ENCODE measurements at places on chromosomes 12 and 14.

GRCh38 chr12:59734371-59734770 lies 138.5 kb downstream of the SLC16A7 start:
- DNase-seq: no peak

GRCh38 chr12:20212658-20213555 lies 155.4 kb upstream of the PDE3A start:
- DNase-seq: no peak

- DNase-seq: no peak
These were observed 118.3 kb downstream of the MED13L start for GRCh38 chr12:116159175-116159574.

- DNase-seq: no peak
These were observed 439.3 kb upstream of the PRICKLE1 start for GRCh38 chr12:43028826-43029225.

DNA sequence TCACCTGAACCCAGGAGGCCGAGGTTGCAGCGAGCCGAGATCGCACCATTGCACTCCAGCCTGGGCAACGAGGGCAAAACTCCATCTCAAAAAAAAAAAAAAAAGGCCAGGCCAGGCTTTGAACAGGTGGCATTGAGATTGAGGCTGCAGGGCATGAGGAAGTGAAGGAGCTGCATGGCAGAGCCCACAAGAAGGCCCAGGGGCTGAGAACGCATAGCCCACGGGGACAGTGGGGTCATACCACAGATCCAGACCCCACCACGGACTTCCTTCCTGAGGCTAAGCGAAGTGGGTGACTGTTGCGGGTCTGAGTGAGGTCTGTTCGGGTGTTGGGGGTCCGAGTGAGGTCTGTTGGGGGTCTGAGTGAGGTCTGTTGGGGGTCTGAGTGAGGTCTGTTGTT lies 7.8 kb downstream of the JAG2 start:
- DNase-seq: no peak

DNA sequence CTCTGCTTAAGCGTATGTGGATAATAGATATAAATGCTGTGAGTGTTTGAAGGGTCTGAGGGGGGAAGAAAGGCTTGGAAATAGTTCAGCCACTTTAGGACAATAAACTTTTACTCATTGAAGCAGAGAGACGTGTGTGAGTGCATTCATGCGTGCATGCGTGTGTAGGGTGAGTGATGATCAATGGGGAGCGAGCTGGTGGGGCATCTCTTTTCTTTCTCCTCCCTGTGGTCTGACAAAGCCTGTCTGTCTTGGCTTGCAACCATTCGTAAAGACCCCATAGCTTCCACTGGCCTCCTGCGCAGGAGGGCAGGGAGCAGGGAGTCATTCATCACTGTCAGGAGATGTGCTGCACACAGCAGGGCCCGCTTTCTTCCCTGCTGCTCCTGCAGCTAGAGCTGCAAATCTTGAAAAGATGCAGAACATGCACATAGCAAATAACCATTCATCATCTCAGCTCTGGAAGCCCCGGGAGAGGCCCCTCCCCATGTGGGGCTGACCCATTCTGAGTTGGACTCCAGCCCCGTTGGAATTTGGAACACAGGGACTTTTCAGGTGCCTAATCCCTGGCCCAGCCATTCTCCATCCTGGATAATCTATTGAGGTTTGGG lies 223.2 kb downstream of the PPM1H start:
- DNase-seq: no peak

DNA sequence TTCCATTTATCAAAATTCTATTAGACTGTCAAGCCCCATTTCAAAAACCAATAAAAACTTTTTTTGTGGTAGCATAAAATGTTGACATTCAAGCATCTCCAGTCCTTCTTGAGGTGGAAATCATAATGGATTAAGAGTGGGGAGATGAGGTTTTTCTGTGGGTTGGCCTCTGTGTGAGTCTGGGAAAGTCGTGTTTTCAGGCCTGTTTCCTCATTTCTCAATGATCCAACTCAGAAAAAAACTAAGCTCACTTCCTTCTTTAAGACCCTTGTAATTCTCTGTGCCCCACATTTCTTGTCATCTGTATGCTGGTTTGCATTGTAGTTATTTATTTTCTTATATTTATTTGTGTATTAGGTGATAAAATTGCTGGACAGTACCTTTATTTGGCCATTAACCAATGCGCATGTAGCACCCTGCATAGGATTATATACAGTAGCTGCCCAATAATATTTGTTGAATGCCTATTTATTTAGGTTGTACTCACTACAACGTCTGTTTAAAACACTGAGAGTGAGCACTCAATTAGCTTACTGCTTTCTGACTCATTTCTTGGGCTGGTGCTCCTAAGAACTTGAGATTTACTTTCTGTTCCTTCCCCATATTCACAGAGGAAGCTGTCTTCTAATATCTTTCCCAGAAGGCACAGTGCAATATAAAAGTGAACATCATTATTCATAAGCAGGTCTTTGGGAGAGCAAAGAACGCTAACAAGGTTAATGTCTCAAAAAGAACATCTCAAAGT lies 121.9 kb downstream of the DNAI7 start:
- no peak for DNase-seq

DNA sequence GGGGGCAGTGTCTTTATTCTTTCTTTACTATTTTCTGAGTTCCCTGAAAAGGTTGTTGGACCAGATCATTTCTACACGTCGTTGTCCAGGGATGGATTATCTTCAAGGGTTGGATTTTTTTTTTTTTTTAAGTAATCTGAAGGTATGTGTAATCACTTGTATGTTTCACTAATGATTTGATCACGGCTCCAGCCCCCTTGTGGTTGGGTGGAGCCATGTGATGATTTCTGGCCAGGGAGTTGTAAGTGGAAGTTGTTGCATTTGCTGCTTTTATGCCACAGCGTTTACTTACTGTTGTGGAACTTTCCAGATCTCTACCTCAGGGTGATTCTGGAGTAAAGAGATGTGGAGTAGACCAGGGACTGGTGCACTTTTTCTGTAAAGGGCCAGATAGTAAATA lies 390.3 kb downstream of the AACS start:
- DNase-seq: no peak

GRCh38 chr14:40525314-40525713 lies 1081.4 kb upstream of the LRFN5 start:
- no peak for DNase-seq

GRCh38 chr14:56092763-56093162 lies 25.4 kb upstream of the PELI2 start:
- no peak for DNase-seq

GRCh38 chr12:51972849-51973273 lies 21.4 kb downstream of the ACVR1B start:
- DNase-seq: no peak

GRCh38 chr12:76890151-76891143 lies 11.6 kb upstream of the CSRP2 start:
- DNase-seq: no peak

GRCh38 chr14:23365732-23366425 lies 907 bp upstream of the EFS start:
- no peak for DNase-seq

DNA sequence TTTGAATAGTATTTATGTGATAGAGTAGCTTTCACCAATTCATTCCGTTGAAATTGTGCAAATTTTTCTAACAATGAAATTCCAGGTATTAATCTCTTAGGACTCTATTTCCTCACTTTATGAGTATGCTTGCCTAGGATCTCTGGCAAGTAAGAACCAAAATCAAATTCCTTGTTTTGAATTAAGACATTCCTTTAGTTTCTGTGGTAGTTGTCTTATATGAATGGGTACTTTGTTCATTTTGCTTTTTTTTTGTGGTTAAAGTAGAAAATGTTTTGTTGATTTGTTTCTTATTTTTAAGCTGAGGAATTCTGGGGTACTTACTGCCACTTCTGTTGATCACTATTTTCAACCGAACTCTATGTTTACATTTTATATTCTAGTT lies 59.8 kb downstream of the KITLG start:
- DNase-seq: no peak

DNA sequence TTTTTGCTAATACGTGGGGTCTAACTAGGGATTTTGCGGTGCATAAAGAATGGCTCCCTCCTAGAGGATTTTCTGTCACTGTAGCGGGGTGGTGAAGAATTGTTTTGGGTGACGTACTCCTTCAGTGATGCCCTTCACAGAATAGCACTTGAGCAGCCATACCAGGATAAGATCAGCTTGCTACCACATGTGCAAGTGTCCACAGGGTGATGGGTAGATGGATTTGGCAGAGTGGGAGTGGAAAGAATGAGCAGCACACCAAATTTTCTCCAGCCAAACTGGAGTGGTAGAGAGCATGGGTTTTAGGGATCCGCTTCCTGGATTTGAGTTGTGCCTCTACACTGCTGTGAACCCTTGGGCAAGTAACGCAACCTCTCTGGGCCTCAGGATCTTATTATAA lies 2.3 kb downstream of the TCP11L2 start:
- DNase-seq: no peak

- no peak for DNase-seq
These were observed 62.6 kb downstream of the DCAF5 start for GRCh38 chr14:69090187-69090789.

GRCh38 chr12:124778411-124778810 lies 85.3 kb downstream of the SCARB1 start:
- peak; percentile 57 for DNase-seq

- DNase-seq: no peak
These were observed 128.8 kb downstream of the CCDC60 start for GRCh38 chr12:119463211-119463926.

DNA sequence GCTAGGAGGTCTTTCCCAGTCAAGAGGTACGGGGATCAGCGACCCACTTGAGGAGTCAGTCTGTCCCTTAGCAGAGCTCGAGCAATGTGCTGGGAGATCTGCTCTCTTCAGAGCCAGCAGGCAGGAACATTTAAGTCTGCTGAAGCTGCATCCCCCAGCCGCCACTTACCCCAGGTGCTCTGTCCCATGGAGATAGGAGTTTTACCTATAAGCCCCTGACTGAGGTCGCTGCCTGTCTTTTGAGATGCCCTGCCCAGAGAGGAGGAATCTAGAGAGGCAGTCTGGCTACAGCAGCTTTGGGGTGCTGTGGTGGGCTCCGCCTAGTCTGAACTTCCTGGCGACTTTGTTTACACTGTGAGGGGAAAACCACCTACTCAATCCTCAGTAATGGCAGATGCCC lies 874.9 kb upstream of the FLRT2 start:
- DNase-seq: no peak

DNA sequence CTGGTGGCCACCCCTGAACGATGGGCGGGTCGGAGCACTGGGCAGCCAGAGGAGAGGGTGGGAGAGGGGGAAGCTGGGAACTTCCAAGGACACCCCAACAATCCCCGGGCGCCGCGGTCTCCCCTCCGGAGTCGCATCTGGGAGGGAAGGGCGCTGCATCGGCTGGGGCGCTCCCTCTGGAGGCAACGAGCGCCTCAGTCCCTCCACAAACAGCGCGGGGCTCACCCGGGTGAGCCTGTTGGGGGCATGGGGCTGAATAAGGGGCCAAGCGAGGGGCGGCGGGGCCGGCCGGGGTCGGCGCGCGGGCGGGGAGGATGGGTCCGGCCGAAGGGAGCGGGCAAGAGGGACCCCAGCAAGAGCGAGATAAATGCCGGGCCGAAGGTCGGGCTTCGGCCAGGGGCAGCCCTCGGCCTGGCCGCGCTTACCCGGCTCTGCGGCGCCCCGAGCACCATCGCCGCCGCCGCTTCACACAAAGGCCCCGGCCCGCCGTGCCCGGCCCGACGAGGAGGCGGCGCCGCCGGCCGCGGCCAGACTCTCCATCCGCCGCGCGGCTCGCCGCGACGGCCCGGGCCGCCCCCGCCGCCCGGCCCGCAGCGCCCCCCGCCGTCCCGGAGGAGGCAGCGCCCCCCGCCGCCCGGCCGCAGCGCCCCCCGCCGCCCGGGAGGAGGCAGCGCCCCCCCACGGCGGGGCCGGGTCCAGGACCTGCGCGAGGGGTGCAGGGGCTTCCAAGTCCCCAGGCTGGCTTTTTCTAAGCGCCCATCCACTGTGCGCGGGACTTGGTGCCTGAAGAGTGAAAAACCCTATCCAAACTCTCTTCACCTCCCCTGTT lies at the start of gene ZBTB39:
Gene ZBTB39, minus strand, starts transcription at position 567 of the 829 bp plus-strand sequence. CDS start 1,629 bp downstream, outside the sequence.
- peak; percentile 92 for DNase-seq

GRCh38 chr12:64452559-64453329 lies 824 bp downstream of the TBK1 start:
- DNase-seq: no peak

DNA sequence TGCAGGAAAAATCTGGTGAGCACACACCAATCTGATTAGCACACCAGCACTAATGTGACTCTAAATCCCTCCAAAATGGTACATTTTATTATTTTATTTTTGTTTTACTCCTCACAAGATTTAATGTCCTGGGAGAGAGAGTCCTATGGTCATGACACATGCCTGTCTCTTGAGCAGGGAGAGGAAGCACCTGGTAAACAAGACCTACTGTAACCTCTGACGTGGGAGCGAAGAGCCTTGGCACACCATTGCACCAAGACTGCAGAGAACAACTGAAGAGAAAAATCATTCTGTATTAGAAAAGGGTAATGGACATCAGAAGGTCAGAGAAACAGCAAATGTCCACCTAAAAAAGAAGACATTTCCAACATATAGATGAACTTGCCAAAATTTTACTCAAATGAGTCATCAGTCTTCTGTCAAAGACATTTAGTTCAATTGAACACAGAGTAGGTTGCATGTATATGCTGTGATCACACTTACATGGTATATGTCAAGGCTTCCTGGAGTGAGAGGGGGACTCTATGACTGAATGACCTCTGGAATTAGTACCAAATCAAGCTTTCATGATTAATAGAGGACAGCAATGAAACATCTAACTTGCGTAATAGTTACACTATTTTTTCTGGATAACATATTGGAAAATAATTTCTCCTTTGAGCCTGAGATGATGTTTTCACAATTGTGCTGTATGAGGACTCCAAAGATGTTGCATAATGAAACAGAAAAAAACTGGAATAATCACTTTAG lies 186.9 kb upstream of the FLRT2 start:
- DNase-seq: no peak

- no peak for DNase-seq
These were observed 29.7 kb downstream of the BDKRB1 start for GRCh38 chr14:96285667-96286066.

- no peak for DNase-seq
These were observed 1.1 kb upstream of the HDAC7 start for GRCh38 chr12:47820631-47821345.

DNA sequence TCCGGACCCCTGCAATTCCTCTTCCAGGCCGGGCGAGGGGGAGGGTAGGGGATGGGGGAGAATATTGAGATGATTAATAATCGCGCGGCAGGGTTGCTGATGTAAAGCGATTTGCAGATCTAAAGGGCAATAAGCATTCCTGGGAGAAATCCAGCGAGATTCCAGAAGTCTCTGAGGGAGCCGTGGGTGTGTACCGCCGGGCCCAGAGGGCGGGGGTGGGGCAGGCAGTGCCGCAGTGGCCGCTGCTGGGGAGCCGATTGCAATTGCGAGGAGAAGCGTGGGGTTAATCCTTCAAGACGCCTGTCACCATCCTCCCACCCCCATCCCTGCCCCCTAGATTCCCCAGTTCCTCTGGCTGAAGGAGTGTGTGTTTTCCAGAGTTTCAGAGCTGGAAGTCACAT lies 16.4 kb downstream of the FOS start:
- DNase-seq: no peak

GRCh38 chr14:71711619-71712018 lies 220.6 kb upstream of the RGS6 start:
- no peak for DNase-seq

Data from GM10248 (cell line).